ENCODE measurements at places on chromosomes 4 and X. TPM values are rescaled to one million over a fixed set of nuclear protein-coding genes. Genes with fewer than 3 reads are reported as not detected.

- H3K4me1 ChIP-seq = no peaks in the 10 kb centered on the region
- no peak overlapping the region for H3K27ac ChIP-seq
- H3K36me3 ChIP-seq = no peaks in the 10 kb centered on the region
- no peak for DNase-seq
These were observed 1720.2 kb downstream of the PCDH7 start for GRCh38 chr4:32440391-32440790.

DNA sequence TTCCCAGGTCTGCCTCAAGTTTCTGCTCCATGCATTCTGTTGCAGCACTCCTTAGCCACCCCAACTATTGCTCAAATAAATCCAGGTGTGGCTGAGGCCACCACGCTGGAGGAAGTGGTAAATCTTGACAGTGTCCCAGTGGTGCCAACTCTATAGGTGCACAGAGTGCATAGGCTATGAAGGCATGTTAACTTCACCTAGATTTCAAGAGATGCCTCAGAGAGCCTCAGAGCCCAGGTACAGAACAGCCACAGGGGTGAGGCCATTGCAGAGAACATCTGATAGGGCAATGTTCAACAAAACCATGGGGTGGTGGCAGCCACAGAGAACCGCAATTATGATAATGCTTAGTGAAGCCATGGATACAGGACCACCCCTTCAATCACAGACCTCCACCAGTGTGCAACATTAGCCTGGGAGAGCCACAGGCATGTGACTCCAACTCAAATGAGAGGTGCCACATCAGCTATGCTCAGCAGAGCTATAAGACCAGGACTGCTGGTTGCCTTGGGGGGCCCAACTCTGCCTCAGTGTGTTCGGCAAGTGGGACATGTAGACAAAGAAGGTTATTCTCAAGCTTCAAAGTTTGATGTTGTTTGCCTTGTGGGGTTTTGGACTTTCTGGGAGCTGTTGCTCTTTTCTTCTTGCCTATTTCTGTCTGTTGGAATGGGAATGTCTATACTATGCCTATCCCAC is 468.7 kb downstream of the ANKRD50 start:
- DNase-seq = no peak
- no peaks in the 10 kb centered on the region for H3K4me1 ChIP-seq
- no peaks in the 10 kb centered on the region for H3K27me3 ChIP-seq
- H3K27ac ChIP-seq = no peak overlapping the region
- H3K4me3 ChIP-seq = no peak overlapping the region
- H3K36me3 ChIP-seq = no peaks in the 10 kb centered on the region

ZNF595 gene
- 14.2 TPM for total RNA-seq

CDS1 gene
- 25.7 TPM for total RNA-seq

RHOH gene
- 1.9 TPM for total RNA-seq

DNA sequence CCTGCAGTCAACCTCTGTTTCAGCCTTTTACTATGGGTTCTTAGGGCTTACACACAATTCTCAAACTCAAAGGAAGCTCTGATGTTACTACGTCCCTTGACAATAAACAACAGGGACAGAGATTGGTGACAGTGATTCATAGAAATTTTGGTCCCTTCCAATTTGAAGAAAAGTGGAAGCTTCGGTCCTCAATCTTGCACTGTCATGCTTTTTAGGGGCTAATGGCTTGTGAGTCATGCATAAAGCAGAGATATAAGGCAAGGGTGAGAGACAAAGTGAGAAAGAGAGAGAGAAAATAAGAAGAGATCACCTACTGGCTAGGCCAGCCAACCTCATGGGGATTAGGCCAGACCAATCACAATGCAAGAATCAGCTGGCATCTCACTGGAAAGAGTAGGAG is 63.2 kb upstream of the STARD8 start:
- H3K27me3 ChIP-seq = no peaks in the 10 kb centered on the region
- no peak overlapping the region for H3K27ac ChIP-seq
- no peaks in the 10 kb centered on the region for H3K36me3 ChIP-seq
- no peaks in the 10 kb centered on the region for H3K4me1 ChIP-seq
- no peak for DNase-seq

GRCh38 chr4:53199356-53199755 is 166.5 kb downstream of the SCFD2 start:
- no peak overlapping the region for H3K27ac ChIP-seq
- no peaks in the 10 kb centered on the region for H3K4me1 ChIP-seq
- H3K4me3 ChIP-seq = no peak overlapping the region
- H3K36me3 ChIP-seq = no peaks in the 10 kb centered on the region
- H3K27me3 ChIP-seq = no peaks in the 10 kb centered on the region

DNA sequence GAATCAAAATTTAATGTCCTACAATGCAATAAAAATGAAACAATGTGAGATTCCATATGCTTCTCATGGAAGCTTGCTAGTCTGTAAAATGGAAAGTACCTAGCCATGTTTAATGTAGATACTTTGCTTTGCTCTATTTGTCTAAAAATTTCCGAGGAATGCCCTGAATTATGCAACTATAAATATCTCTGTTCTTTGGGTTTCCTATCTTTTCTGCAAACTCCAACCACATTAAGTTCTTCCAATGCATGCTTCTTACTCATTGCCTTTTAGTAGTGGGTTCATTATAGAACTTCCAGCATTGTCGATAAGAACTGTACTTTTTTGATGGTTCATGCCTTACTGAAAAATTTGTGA is 178.3 kb downstream of the RASL11B start:
- no peak overlapping the region for H3K27ac ChIP-seq
- H3K27me3 ChIP-seq = no peaks in the 10 kb centered on the region
- no peaks in the 10 kb centered on the region for H3K4me1 ChIP-seq

DNA sequence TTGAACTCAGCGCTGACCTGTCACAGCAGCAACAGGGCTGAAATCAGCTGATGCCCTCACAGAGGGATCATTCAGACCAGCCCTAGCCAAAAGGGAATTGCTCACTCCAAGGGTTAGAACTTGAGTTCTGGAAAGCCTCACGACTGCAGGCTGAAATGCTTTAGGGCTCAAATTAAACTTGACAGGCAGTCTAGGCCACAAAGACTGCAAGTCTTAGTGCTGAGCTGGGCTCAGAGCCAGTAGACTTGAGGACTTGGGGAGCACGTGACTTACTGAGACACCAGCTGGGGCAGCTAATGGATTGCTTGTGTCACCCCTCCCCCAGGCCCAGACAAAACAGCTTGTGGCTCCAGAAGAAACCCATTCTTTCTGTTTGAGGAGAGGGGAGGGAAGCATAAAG is 119.0 kb upstream of the SLC6A14 start:
- no peaks in the 10 kb centered on the region for H3K27me3 ChIP-seq
- H3K4me3 ChIP-seq = no peak overlapping the region
- H3K27ac ChIP-seq = no peak overlapping the region
- no peaks in the 10 kb centered on the region for H3K36me3 ChIP-seq
- H3K4me1 ChIP-seq = no peaks in the 10 kb centered on the region

- no peak overlapping the region for H3K27ac ChIP-seq
- H3K4me1 ChIP-seq = no peaks in the 10 kb centered on the region
- H3K4me3 ChIP-seq = no peak overlapping the region
- H3K36me3 ChIP-seq = no peaks in the 10 kb centered on the region
These were observed 126.6 kb downstream of the TET2 start for GRCh38 chr4:105273230-105273629.

All from left lung (tissue), 14 donors.